ENCODE measurements at places on chromosomes 16 and 17.

DNA sequence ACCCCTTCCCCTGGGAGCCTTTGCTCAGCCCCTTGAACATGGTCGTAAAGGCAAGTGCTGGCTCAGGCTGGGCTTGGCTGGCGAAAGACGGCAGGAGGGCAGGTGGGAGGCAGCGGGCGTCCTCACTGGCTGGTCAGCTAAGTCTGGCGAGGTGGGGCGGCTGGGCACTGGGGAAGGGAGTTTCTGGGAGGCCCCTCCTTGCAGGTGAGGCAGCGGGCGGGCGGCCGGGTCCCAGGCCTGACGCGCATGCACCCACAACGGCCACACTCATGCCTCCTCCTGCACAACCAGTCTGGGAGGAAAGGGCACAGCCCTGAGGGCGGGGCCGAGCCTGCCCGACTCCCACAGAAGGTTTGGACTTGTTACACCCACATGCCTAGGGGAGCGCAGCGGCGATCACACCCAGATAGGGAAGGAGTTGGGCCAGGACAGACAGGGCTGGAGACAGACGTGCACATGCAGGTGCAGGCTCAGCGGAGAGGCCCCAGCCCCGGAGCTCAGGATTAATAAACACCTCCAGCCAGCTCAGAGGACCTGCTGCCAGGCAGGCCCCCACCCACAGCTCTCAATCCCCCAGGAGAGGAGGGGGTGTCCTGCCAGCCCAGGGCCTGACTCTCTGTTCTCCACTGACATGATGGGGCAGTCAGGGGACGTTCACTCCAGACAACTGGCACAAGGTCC lies at the start of gene EVPL:
TSS of gene EVPL (minus strand) at position 148 of the 681 bp plus-strand sequence. CDS start at position 40, 108 bp downstream.
- DNase-seq, result no peak

- DNase-seq, result no peak
Measured at GRCh38 chr16:10959161-10959560, 14.8 kb downstream of the CLEC16A start.

DNA sequence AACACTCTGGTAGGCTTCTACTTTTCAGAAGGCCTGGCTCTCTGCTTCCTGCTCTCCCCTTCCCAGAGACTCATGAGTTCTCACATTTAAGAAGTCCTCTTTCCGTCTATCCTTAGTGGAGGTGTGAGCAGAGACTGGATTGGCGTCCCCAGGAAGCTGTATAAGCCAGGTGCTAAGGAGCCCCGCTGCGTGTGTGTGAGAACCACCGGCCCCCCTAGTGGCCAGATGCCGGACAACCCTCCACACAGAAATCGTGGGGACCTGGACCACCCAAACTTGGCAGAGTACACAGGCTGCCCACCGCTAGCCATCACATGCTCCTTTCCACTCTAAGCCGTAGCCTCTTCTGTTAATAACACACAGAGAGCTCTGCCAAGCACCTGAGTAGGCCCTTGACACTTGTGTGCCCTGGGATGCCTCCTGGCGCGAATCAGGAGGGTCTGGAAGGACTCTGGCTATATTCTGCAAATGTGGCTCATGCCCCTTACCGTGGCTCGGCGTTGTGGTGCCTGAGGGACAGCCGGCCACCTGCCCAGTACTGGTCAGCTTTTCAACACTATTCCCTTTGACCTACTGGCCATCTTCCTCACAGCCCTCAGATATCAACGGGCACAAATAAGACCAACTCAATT lies 13.9 kb downstream of the CYB5D2 start:
- no peak for DNase-seq

- peak; percentile 35 for DNase-seq
Measured at GRCh38 chr17:42520540-42520951, 15.5 kb upstream of the NAGLU start.

DNA sequence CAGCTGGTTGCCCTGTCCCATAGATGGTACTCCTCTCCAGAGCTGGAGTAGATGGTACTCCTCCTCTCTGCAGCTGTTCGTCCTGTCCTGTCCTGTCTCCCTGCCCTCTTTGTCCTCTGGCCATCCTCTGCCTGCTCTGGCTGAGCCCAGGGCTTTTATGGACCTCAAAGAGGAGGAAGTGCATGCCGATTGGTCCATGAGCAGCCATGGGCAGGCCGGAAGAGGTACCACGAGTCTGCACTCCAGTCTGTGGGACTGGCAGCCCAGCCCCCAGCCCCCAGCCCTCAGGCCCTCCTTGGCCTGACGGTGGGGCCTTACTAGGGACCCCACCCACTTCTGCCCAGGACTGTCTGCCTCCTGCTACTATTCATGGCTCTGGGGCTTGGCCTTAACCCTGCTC lies 27.0 kb downstream of the GNGT2 start:
- DNase-seq, result no peak

DNA sequence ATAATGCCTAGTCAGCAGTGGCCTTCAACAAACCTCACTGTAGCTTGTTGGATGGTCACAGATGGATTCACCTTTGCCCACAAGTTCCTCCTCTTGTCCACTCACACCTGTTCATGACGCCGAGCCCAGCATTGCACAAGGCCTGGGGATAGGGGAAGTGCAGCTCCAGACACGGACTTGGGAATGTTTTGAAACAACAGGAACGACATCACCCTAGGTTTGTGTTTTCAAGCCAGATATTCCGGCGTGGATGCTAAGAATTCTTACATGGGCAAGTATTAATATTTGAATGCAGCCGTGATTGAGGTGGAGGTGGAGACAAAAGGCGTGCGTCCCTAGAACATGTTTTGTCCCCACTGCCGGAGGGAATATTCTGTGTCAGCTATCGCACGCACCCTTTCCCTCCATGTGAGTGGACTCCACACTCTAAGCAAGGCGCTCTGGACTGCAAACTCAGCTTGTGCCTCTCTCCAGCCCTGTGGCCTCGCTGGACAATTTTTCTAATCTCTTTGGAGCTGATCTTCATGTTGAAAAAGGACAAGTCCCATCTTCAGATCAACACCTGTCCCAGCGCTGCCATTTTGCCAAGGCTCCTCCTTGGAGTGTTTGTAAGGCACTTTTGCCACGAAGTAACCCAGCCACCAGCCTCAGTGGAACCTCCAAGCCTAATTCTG lies 2.0 kb upstream of the BANP start:
- no peak for DNase-seq

DNA sequence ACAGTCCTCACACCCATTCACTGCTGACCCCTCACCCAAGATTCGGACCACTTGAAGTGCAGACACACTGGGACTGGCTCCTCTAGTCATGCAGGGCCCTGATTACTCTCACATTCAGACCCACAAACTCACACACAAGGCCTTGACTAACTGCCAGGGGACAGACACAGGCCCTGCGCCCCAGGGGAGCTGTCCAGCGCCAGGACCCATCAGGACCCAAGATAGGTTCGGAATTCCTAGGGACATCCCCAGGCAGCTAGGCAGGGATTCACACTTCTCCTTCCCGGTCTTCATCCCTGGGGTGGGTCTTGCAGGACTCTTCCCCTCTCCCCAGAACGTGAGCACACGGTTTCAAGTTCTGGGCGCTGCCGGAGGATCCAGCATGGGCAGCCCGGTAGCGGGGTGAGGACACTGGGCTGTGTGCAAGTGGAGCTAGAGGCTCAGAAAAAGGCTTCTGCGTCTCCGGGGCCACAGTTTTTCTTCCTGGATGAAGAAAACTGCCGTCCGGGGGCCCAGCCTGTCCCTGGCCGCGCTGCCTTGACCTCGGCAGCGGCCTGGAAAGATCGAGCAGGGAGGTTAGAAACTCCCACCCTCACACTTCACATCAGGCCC lies 1.6 kb downstream of the SEZ6 start:
- DNase-seq, result no peak

DNA sequence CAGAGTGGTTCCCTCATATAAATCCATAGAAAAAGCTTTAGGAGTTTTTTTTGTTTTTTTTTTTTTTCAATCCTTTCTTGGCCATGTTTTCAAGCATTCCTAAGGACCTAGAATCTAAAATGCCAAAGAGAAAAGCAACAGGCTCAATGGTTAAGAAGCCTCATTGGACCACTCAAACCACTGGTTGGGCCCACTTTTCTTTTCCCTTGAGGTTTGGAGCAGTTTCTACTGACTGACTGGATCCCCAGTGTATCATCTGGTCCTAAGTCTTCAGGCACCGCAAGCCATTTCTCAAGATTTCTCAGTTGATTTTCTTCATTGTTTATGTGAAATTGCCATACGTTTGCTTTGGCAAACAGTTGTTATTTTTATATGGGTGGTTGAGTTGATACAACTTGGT lies 14.4 kb downstream of the METTL9 start:
- no peak for DNase-seq

- no peak for DNase-seq
Measured at GRCh38 chr16:76984196-76984595, 206.8 kb upstream of the MON1B start.

DNA sequence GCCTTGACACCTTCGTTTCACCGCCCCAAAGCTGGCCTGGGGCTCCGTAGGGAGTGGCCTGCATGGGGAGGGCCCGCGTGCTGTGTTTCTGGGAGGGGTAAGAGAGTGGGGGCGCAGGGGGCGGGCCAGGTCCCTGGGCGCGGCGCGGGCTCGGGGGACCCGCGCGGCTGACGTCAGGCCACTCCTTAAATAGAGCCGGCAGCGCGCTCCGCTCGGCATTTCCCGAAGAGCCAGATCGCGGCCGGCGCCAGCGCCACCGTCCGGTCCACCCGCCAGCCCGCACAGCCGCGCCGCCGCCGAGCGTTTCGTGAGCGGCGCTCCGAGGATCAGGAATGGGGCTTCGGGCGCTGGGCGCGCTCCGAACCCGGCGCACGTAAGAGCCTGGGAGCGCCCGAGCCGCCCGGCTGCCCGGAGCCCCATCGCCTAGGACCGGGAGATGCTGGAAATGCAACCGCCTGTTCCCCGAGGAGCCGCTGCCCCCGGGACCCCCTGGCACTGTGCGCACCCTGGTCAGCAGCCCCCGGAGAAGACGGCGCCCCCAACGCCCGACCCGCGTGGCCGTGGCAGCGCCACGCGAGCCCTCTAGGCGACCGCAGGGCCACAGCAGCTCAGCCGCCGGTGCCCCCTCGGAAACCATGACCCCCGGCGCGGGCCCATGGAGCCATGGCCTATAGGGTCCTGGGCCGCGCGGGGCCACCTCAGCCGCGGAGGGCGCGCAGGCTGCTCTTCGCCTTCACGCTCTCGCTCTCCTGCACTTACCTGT lies at the start of gene HS3ST2:
TSS of gene HS3ST2 (plus strand) at position 215 of the 763 bp plus-strand sequence. CDS start at position 664, 449 bp downstream.
- no peak for DNase-seq

GRCh38 chr17:57488856-57489255 lies 232.5 kb downstream of the MSI2 start:
- no peak for DNase-seq

- no peak for DNase-seq
Measured at GRCh38 chr16:58789351-58789750, 55.2 kb upstream of the GOT2 start.

DNA sequence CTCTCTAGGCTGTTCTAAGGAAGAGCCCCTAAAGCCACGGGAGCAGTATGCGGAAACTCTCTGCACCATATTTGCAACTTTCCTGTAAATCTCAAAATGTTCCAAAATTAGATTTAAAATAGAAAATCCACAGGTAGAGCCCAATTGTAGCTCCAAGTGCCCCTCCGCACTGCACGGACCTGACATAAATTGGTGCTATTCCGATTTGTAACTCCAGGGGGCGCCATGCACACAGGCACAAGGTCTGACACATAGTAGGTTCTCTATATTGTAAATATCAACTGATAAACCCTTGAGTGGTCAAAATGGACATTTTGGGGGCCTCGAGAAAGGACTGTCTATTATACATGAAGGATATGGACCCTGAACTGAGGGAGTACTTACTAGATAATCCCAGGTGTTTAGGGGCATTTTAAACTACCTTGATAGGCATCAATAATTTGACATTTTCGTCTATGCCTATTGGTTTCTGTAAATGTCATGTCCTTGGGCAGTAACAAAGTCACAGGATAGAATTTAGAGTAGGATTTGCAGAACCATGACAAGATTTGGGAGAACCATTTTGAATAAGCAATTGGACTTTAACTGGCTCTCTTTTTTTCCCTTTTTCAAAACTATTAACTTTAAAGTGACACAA lies 36.6 kb upstream of the TMEM132E start:
- DNase-seq, result peak; percentile 67

DNA sequence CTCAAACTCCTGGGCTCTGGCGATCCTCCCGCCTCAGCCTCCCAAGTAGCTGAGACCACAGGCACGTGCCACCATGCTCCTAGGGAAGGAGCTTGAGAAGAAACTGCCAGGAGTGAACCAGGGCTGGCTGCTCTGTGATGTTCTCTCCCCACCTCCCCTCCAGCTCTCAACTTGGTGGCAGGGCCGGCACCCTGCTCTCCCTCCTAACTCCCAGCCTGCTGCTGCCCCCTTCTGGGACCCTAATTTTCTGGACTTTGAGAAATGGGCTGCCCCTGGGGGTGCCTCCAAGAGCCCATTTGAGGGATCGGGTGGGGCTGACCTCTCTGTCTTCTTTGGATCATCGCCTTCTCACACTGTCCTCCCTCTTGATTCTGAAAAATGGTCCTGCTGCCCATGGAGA lies 14.9 kb upstream of the STAT3 start:
- DNase-seq, result peak; percentile 60

DNA sequence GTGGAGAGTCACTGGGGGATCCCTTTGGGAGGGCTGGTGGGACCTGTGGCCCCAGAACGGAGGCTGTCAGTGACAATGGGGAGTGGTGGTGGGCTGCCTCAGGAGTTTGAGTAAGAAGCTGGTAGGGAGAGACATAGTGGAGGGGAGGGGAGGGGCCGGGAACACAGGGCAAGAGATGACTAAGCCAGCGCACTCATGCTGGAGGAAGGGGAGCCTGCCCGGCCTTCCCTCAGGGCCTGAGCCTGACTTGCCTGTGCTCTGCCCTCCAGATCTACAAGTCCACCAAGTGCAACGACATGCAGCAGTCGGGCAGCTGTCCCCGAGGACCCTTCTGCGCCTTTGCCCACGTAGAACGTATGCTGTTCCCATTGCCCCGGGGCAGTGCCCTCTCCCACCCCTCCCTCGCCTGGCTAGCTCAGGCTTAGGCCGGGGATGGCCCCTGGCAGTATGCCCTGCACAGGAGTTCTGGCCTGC lies 29.3 kb downstream of the UNC13D start:
- no peak for DNase-seq

DNA sequence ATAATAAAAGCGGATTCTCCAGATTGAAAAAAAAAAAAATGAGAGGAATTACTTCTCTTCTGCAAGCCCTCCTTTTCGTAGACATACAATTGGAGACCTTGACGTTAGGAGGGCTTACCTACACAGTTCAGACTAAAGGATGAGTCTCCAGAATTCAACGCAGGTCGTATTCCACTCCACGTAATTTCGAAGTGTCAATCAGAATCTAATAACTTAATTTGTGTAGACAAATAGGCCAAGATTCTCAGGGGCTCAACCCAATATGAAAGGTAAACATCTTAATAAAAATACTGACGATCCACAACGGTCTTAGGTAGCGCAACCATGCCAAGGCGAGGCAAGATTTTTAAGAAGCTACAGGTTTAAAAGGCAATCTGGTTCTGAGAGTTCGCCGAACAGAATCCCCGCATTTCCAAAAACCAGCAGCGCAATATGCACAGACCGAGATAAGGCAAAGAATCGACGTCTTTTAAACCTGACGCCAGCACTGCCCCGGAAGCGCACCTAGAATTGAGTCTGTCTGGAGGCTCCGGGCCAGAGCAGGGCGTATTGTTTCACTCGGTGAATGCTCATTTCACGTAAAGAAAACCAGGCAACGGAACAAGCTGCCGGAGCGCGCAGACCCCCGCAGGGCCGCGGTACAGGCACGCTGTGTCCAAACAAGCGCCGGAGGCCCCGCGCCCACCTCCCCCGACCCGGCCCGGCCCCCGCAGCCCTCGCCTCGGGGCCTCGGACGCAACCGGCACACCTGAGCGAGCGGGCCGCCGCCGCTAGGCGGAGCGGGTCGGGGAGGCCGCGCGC lies 623 bp downstream of the MBTPS1 start:
- DNase-seq, result peak; percentile 59

Measured in activated CD4-positive, alpha-beta T cell treated with anti-CD3 and anti-CD28 coated beads, Interleukin-2, Interleukin-6, amounts not matched to agents 100 ng/mL and 50 ng/mL, durations not matched to agents 16 hours and 8 hours (primary cell).